ENCODE measurements at places on chromosomes 12 and 14.
A peak's percentile ranks its signal among the peaks of the same experiment; 100 is the strongest.

DNA sequence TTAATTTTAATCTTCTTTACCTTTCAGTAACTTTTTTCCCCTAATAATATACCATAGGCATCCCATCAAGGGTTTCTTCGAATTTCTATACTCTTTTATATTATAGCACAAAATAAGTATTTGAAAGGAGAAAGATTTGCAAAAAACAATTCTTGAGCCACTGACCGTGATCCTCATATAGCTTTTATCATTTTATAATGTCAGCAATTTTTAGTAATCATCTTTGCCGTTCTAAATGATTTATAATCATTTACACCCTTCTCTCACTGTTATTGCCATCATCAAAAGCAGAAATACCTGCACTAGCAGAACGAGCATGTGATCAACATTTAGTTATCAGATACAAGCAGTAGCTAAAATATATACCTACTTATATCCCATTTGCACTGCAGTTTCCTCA lies 16.9 kb downstream of the PTPRQ start:
- no peak for DNase-seq

- peak; percentile 18 for DNase-seq
Observed at GRCh38 chr12:64665514-64665913, 55.2 kb downstream of the RASSF3 start.

DNA sequence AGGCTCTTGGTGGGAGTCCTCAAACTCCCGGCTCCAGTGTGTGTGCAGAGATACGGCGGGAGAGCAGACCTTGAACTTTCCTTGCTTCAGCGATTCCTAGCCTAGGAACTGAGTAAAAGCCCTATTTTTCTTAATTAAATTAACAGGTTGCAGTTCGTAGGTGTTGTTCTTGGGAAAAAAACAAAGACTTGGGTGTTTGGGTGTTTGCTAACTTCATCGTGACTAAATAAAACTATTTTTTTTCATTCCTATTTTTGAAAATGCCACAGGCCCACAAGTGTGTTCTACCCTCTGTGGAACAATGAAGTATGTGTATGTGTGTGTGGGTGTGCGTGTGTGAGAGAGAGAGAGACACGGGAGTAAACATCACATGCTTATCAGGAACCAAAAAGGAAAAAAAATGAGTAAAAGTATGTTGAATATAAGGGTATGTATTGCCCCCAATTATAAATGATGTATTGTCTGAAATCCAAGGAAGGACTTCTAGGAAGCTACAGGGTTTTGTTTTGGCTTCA lies 651 bp downstream of the TMEM117 start:
- peak; percentile 58 for DNase-seq

GRCh38 chr14:91369628-91370445 lies 47.8 kb downstream of the CCDC88C start:
- no peak for DNase-seq

GRCh38 chr14:97724265-97724731 lies 927.1 kb downstream of the VRK1 start:
- DNase-seq = no peak

- no peak for DNase-seq
Observed at GRCh38 chr12:93115646-93116045, 186.6 kb upstream of the EEA1 start.

DNA sequence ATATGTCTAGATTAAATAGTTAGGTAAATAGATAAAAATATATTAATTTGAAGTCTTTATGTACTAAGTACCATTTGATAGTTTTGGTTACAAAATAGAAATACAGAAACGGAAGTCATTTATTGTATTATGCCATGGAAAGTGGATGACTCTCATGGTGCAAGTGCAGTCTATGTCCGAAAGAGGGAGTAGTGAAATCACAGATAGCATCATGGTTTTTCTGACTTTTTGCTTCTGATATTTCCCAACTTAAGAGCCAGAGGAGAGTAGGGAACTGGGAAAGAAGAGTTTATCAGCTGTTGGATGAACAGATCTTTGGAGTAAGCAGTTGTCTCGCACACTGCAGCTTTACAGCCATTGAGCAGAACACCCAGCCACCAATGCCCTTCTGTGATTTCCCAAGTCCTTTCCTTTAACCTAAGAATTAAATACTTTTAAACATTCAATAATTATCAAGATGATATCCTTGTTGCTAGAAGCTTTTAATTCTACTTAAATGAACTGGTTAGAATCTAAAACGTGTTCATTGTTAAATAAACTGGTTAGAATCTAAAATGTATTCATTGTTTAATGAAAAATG lies 18.4 kb upstream of the SRGAP1 start:
- DNase-seq = peak; percentile 44

DNA sequence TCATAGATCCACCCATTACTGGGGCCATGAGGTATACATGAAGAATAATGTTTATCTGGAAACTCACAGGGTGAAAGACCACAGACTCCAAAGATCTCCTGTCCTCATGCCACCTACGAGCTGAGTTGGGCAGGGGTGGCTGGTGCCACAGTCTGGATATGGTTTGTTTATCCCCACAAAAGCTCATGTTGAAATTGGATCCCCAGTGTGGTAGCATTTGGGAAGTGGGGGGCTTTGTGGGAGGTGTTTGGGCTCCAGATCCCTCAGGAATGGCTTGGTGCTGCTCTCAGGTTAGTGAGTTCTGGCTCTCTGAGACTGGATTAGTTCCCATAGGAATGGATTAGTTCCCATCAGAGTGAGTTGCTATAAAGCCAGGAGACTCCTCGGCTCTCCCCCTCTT lies 192.3 kb upstream of the FSCB start:
- no peak for DNase-seq

DNA sequence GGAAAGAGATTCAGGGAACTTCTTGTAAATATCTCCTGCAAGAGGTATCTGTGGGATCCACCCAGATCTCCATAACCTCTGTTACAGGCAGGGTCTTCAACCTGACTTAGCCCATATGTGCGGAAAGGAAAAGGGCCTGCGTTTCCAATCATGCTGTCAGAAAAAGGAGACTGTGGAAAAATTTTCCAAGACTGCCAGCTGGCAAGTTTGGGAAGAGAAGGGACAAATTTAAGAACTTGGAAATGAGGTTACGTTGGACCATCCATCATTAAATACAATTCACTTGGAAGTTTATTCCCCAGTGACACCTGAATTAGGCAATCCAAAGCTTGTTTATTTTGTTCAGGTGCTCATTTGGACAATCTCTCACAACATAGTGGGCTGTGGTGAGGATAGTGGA lies 13.9 kb downstream of the PTHLH start:
- no peak for DNase-seq

DNA sequence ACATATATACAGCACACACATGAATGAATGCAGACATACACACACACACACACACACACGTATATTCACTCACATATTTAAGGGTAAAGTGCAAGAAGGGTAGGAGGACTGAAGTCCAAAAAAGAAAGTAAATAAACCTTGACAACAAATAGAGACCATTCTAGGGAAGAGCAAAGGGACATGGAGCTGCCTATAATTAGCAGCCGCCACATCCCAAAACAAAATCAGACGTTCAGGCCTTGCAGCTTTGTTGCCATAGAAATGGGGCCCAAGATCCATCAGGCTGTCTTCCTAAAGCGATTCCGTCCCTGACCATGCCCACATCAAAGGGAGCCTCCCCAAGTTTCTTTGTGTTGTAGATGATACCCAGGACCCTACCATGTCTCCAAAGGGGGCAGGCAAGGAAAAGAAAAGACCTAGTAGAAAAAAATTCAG lies 703.5 kb upstream of the TBX3 start:
- DNase-seq = no peak

GRCh38 chr12:124452576-124453331 lies 114.7 kb downstream of the NCOR2 start:
- DNase-seq = no peak

DNA sequence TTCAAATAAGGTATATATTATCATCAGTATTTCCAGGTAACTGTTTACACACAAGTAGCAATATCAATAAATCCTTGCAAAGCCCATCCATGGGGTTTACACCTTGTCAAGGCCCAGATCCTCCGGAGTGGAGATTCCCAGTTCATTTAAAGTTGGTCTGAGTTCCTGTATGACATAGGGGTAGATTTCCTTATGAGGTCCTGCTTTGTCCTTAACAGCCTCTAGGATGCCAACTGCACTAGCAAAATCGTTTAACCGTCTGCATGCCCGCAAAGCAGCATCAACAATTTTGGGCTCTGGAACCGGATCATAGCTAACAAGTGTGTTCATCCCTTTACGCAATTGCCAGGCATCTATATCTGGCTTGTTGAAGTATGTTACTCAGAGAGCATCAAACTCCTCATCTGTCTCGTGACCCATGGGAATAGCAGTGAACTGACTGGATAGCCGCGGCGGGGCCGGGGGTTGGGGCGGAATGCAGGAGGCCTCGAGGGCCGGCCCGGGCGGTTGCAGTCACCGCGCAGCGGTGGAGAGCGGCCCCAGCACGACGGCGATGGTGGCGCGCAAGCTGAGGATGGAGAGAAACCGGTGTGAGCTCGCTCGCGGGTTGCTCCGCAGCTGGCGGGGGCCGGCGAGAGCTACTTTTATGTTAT lies 30.6 kb upstream of the FBXO34 start:
- peak; percentile 55 for DNase-seq

- no peak for DNase-seq
Observed at GRCh38 chr12:91604897-91605296, 422.3 kb upstream of the DCN start.
